ENCODE measurements at places on chromosomes 7 and 10. TPM values are rescaled to one million over a fixed set of nuclear protein-coding genes. Genes with fewer than 3 reads are reported as not detected.

The GNGT1 gene
- total RNA-seq: not detected

The PRF1 gene
- not detected for total RNA-seq

The COL17A1 gene
- total RNA-seq: 0.26 TPM

DNA sequence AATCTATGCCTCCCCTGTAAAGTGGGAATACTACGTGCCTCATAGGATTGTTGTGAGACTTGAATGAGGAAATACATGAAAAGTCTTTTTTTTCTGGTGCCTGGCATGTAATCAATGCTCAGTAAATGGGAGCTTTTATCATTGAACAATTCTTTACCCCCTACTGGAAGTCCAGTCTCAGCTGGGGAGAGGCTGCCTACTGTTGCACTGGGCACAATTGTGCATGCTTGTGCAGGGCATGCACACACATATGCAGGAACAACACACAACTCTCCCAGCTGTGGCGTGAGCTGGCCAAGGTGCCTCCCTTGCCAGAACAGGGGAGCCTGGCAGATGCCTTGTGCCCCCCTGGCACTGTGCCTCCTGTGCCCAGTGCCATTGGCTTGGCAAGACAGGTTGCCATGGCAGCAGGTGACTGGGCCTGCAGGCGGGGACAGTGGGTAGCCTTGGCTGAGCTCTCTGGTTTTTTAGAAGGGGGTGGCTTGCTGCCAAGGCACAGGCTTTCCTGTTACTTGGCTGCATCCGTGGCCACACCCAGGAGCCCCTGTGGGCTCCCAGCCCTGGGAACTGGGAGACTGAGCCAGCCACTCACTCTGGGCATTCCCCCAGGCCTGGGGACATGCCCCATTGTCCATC is 16.1 kb upstream of the PALD1 start:
- DNase-seq: peak; percentile 37

The MRLN gene
- not detected for total RNA-seq

The NKX6-2 gene
- total RNA-seq: not detected

DNA sequence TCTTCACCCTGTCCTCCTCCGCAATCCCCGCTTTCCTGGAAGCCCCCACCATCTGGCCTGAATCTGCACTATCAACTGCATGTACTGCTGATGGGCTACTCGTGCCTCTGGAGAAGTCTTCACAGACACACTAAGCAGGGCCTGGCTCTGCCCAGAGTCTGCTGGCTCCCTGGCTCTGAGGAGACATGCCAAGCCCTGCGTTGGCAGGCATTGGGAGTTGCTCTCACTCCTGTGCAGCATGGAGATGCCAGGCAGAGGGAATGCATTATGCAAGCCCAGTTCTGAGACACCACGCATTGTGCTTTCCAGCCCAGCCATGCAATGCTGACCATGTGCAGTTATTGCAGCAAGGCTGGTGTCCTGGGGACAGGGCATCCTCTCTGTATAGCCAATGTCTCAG is 314.6 kb downstream of the CXCL12 start:
- no peak for DNase-seq

The SPDYE1 gene
- not detected for total RNA-seq

- no peak for DNase-seq
Measured at GRCh38 chr10:100282907-100283306, 3.6 kb downstream of the BLOC1S2 start.

GRCh38 chr7:16212610-16213009 is 208.7 kb downstream of the CRPPA start:
- DNase-seq: no peak

DNA sequence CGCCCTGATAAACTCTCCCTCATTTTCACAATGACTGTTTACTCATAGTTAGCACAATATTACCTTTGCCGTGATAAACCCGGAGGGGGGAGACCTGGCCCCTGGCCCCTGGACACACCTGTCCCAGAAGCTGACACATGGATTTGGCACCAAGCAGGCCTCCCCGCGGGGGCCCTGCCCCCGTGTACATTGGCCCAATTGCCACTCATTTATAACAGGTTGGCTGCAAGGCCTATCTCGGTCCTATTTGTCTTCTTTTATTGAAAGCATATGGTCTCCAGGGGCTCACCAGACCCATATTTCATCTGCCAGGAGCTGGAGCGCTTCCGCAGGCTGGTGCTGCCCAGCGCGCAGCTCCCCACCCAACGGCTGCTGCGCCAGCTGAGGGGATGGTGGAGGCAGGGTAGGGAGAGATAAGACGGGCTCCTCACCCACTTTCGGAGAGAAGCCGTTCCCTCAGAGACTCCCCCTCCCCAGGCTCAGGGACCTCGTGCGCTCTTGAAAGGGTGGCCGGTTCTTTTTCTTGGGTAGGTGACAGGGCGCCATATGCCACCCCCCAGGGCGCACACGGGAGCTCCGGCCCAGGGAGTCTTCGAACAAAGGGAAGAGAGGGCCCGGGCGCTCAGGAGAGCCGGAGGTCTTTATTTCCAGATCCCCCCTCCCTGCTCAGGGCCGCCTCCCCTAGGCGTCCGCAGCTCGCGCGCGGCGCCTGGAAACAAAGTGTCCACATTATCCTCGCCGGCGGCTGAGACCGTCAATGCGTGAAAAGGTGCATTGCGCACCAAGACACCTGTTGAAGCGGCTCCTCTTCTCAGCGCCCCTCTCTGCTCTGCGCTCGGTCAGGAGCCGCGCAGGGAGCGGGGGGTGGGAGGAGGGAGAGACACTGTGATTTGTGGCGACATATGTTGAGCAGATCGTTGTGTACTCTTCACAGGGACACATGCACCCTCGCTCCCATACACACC is 4.3 kb upstream of the NEUROG3 start:
- no peak for DNase-seq

GRCh38 chr10:70618663-70619062 is 16.1 kb upstream of the PRF1 start:
- no peak for DNase-seq

- peak; percentile 55 for DNase-seq
Measured at GRCh38 chr7:17318146-17318545, 19.7 kb downstream of the AHR start.

- no peak for DNase-seq
Measured at GRCh38 chr10:90798482-90798881, 59.4 kb downstream of the HTR7 start.

The TFR2 gene
- 1.3 TPM for total RNA-seq

DNA sequence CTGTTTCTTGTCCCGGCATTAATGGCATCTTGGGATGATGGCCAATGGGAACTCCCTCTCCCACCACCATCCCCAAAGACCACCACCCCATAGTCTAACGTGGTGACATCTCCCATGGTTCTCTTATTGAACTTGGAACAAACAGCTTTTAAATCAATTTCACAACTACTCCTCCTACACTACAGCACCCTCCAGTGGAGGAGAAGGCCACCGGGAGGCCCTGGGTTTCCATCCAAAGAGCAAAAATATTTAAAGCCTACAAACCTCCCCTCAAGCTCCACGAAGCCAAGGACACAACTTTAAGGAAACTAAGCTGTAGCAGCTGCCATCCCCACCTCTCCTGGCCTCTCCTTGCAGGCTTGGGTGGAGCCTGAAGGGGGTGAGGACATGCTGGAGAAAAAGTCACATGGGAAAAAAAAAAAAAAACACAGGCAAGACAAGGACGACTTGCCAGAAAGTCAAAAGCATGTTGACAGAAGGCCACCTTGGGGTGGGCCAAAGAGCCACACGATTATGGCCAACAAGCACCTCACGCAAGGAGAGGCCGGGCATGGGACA is 94.0 kb upstream of the LANCL2 start:
- DNase-seq: no peak

GRCh38 chr10:6386346-6386745 is 183.6 kb downstream of the PFKFB3 start:
- no peak for DNase-seq

- DNase-seq: peak; percentile 88
Measured at GRCh38 chr10:110426294-110427181, 71.2 kb upstream of the DUSP5 start.

GRCh38 chr7:5216931-5217330 is 26.9 kb downstream of the WIPI2 start:
- no peak for DNase-seq

DNA sequence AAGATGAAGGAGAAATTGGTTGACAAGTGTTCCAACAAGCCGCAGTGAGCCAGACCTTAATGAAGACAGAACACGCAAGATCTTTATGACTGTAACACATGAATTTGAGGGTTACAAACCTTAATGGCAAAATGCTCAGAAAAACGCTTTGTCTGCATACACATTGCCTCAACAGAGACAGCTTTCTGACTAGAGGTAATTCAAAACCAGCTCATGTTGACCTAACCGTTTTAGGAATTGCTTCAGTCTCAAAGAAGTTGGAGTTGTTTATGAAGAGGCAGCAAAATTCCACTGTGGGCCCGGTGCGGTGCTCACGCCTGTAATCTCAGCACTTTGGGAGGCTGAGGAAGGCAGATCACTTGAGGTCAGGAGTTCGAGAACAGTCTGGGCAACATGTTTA is 2.2 kb upstream of the GTF2I start:
- DNase-seq: no peak

The NUPR2 gene
- total RNA-seq: not detected

DNA sequence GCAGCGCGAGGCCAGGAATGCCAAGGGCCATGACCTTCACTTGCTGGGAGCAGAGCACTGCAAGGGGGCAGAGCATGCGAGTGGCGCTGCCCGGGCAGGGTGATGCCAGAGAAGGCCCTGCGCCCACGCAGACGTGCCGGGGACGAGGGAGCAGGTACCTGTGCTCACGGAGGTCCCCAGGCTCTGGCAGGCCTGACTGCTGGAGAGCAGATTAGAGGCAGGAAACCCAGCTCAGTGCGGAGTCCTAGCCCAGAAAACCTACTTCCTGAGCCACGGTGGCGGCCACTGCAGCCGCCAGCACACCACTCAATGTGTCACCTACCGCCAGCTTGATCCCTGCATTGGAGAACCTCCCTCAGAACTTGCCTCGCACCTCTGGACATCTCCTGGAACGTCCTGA is 148.4 kb downstream of the MAD1L1 start:
- no peak for DNase-seq

DNA sequence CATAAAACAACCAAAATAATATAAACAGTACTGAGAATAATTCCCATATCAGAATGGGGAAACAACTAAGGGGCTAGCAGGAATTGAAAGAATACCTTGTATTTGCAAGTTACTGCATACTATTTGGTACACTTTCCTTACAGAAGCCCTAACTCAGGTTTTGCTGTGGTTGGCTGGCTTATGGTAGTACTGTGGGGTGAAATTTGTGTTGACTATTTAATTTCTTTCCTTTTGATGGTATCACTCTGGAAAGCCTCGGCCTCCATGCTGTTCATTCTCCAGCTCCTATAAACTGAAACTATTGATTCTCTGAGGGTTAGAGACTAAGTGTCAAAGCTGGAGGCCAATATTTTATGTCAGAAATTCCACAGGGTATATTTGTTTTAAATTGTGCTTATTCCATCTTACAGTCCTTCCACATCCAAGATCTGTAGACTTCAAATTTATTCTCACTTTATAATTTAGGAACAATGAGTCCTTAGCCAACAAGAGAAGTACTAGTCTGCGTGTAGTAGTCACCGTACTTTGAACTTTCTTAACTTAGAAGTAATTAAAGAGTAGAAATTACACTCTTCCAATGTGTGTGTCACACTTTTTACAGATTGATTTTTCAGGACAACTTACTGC is 13.4 kb downstream of the SKIDA1 start:
- DNase-seq: no peak

GRCh38 chr10:88156341-88156740 is 292.9 kb downstream of the PTEN start:
- DNase-seq: peak; percentile 74

The LRRC18 gene
- not detected for total RNA-seq

The OPN1SW gene
- total RNA-seq: 2.1 TPM

The KCND2 gene
- 0.34 TPM for total RNA-seq

The PALD1 gene
- total RNA-seq: 0.40 TPM

DNA sequence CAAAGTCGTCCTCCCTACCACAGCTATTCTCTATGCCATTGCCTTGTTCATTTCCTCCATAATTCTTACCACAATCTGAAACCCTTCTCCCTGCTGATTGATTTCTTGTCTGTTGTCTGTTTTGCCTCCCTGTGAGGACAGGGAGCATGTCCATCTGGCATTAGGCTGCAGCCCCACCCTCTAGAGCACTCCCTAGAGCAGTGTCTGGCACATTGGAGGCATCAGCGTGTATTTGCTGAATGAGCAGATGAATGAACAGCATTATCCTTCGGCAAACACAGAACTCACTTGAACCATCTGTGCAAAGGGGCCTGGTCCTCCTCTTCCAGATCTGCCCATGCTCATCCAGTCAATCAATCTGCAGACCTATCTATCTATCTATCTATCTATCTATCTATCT is 5.1 kb upstream of the DMBT1 start:
- no peak for DNase-seq

The CALCR gene
- total RNA-seq: not detected

DNA sequence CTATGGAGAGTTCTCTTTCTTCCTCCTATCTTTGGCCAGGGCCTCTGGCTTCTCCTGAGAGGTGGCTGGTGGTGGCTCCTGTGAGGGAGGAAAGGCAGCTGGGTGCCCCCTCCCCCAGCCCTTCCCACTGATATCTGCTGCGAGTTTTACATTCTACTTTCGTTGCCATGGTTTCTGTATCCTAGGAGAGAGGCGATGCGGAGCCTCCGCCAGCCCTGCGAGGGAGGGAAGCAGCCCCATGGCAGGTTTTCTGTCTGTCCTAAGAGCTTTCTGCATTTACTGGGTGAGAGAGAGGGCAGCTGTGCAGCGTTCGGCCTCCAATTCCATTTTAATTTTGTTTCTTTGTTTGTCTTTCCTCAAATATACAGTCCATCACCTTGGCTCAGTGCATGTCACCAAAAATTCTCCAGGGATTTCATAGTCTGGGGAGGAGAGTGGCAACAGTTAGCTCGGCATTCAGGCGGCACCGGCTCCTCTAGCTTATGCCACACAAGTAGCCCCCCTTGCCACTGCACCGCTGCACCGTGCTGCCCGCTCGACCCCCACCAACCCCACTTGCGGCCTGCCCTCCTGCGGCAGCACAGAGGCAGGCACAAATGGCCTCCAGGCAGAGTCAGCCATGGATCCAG is 20.4 kb downstream of the DNAJB12 start:
- DNase-seq: peak; percentile 82
